Suprapubic skin (tissue), 4 donors: ENCODE measurements at places on chromosomes 12 and 14. TPM values are rescaled to one million over a fixed set of nuclear protein-coding genes. Genes with fewer than 3 reads are reported as not detected.

- no peak overlapping the region for H3K4me3 ChIP-seq
- H3K36me3 ChIP-seq, result no peaks in the 10 kb centered on the region
- no peak for DNase-seq
- no peaks in the 10 kb centered on the region for H3K4me1 ChIP-seq
- H3K27ac ChIP-seq, result no peak overlapping the region
Observed at GRCh38 chr12:3680919-3681594, 71.9 kb downstream of the CRACR2A start.

The SYCP3 gene
- total RNA-seq, result not detected

DNA sequence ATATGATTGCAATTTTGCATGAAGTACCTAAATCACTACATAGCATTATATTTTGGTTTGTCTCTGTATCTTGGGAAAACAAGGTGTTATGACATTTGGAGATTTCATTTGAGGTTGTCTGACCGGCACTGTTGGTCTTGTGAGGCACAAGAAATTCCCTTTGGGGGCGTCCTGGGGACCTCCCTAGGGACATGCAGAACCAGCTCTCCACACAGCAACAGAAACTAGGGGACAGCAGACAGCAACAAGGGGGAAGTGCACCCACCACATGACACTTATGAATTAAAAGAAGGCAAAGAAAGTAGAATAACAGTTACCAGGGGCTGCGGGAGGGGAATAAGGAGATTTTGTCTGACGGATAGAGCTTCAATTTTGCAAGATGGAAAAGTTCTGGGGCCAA, 14.4 kb downstream of the DDX54 start:
- H3K27me3 ChIP-seq, result no peaks in the 10 kb centered on the region
- no peak overlapping the region for H3K27ac ChIP-seq
- H3K4me1 ChIP-seq, result no peaks in the 10 kb centered on the region
- H3K36me3 ChIP-seq, result peaks cover 100% of the 10 kb centered on the region
- H3K4me3 ChIP-seq, result no peak overlapping the region

- H3K27me3 ChIP-seq, result no peaks in the 10 kb centered on the region
- no peak for DNase-seq
- no peaks in the 10 kb centered on the region for H3K36me3 ChIP-seq
Observed at GRCh38 chr14:83485591-83485990, 1951.9 kb upstream of the SEL1L start.
